ENCODE measurements at places on chromosomes 13 and 19. TPM values are rescaled to one million over a fixed set of nuclear protein-coding genes. Genes with fewer than 3 reads are reported as not detected.

DNA sequence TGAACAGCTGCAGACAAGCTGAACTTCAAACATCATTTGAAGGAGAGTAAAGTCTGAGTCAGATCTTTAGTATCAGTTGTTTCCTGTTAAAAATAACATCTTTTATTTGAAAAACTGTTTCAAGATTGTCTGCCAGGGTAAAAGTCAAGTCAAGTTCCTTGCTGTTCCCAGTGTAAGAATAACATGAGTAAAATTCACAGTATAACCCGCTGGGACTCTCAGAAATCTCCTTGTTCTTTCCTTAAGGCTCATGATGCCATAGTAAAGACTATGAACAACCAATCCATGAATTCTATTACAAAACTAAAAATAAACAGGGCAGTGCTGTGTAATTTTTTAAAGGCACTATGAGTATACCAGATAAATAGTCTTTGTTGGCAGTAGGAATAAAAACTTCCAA, 112.9 kb downstream of the IRS2 start:
- DNase-seq, result no peak

GRCh38 chr13:111865046-111865445, 201.9 kb upstream of the SOX1 start:
- no peak for DNase-seq

- no peak for DNase-seq
Observed at GRCh38 chr13:93709506-93710244, 483.1 kb downstream of the GPC6 start.

SERTAD1 gene
- 19.8 TPM for polyA plus RNA-seq

SIX5 gene
- polyA plus RNA-seq, result 10.6 TPM
